ENCODE measurements at places on chromosomes 11 and 22. TPM values are rescaled to one million over a fixed set of nuclear protein-coding genes. Genes with fewer than 3 reads are reported as not detected.

RAB36 gene
- 0.82 TPM for total RNA-seq

PATE4 gene
- not detected for total RNA-seq

TMEM191C gene
- 6.0 TPM for total RNA-seq

GAL3ST3 gene
- total RNA-seq = not detected

TSPAN18 gene
- total RNA-seq = 2.6 TPM

DNA sequence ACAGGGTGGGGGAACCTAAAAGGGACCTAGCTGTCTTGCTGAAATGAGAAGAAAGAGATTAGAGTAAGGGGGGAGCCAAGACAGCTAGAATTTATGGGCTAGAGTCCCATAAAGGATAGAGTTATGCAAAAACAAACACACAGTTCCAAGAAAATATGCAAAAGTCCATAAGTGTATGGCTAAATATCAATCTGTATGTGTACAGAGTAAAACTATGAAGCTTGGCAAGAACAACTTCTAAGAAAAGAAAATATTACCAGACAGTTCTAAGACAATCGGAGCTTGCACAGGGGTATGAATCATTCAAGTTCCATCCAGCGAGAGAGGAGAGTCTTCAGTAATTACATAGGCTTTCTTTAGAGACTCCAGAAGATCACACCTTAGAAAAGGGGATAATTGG, 41.8 kb downstream of the GDPD4 start:
- DNase-seq = no peak

GRCh38 chr11:109864834-109865547, 228.2 kb upstream of the ZC3H12C start:
- no peak for DNase-seq

GRCh38 chr11:92087725-92088537, 136.7 kb upstream of the FAT3 start:
- DNase-seq = no peak

- peak; percentile 30 for DNase-seq
Measured at GRCh38 chr11:112795142-112795815, 165.9 kb upstream of the NCAM1 start.

DNA sequence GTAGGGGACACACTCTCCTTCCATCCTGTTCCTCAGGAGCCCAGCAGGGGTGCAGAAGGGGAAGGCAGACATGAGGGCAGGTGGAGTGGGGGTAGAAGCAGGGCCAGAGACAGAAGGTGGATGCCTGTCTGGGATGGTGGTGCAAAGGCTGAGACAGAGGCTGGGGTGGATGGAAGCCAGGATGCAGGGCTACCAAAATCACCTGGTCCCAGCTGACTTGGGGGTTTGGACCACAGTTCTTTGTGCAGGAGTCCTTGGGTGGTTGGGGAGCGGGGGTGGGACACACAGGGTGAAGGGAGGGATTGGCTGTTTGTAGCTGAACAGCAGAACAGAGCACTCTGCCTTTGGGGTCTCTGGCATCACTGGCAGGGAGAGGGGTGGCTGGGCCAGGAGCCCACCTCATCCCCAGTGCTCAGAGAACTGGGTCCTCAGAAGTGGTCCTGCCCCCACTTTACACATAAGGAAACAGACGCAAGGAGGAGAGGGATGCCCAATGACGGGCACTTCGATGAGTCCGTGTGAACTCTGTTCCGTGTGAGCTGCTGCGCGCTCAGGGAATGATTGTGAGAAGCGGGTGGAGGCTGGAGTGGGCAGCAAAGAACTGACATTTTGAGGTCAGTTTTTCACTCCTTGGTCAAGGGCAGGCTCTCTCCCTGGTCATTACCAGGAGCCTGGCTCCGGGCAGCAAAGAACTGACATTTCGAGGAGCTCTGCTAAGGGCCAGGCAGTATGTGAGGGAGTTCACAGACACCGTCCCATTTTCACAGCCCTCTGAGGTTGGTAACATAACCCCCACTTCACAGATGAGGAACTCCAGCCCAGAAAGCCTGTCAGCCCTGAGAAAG, 1.9 kb downstream of the TAGLN start:
- no peak for DNase-seq

- no peak for DNase-seq
Measured at GRCh38 chr11:124339396-124340141, 19.6 kb upstream of the OR8D2 start.

GRCh38 chr11:9462172-9462799, 1.5 kb downstream of the ZNF143 start:
- no peak for DNase-seq

DNA sequence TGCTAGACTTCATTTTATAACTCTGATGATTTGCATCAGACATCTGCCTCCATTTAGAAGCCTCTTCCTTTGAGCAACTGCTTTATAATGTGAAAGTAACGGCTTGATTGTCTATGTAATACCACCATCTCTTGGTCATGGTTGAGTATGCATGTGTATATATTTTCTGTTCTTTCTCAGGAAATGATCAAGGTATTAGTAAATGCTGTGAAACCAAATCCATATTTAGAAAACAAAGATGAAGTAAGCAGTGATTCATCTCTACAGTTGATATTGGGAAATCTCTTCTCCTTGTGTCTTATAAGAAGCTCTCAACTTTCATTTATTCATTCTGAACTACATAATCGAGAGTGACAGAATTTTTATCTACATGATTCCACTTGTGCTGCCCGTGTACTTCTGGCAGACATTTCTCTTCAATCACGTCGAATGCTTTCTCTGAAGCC, 104.6 kb upstream of the ANO3 start:
- DNase-seq = no peak

DNA sequence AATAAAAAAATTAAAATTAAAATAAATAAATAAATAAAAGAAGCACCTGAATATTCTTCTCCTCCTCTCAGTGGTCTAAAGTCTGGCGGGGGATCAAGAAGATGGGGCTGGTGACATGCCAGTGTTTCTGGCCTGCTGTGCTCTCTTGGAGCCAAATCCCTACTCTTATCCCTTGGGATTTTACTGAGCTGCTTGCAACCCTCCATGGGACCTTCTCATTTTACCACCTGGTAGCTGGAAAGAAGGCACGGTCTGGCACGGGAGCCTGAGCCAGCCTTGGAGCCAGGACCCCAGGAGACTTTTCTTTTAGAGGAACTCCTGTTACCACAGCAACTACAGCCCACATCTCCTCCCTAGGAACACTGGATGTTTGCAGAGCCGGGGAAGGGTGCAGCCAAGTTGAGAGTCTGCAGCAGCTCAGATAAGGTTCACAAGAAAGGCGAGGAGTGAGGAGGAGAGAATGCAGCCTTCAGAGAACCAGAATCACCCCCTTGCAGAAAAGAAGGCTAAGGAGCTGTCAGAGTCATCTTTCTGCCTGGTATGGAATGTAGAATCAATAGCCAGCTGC, 21.4 kb downstream of the CD6 start:
- DNase-seq = no peak

- DNase-seq = no peak
Measured at GRCh38 chr11:58059007-58059350, 28.2 kb downstream of the OR6Q1 start.

DNA sequence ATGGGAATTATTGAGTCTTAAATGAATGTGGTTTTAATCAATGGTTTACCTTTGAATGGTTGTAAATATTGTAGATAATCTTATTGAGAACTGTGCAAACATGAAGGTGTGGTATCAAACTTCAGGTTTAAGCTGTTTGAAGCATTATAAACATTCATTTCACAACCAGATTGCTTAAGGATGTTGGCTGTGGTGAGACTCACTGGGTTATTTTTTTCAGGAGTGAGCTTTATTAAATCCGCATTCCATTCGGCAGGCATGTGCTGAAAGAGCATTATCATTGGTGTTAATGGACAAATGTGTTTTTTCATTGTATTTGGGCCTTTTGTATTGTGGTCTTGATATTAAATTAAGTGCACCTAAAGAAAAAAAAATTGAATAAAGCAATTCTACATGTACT, 9.7 kb downstream of the MMP3 start:
- DNase-seq = no peak

- no peak for DNase-seq
Measured at GRCh38 chr11:87529486-87529885, 491.8 kb downstream of the TMEM135 start.

DNA sequence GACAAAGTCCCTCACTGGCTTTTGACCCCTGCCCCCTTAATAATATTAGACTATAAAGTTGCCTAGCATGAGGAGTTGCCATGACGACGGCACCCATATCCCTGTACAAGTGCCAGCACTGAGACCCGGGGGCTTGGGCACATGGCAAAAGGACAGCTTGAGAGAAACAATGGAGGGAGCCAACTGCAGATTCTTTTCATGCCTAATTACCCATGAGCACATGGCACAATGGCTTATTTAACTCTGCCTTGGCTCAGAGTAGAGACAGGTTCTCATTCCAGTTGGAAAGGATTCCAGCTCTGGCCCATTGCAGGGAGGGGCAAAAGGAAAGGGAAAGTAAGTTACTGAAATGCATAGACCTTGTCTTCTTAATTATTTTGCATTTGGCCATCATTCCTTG, 261.2 kb upstream of the UBASH3B start:
- no peak for DNase-seq

GRCh38 chr11:79931692-79932091, 490.9 kb upstream of the TENM4 start:
- no peak for DNase-seq

DNA sequence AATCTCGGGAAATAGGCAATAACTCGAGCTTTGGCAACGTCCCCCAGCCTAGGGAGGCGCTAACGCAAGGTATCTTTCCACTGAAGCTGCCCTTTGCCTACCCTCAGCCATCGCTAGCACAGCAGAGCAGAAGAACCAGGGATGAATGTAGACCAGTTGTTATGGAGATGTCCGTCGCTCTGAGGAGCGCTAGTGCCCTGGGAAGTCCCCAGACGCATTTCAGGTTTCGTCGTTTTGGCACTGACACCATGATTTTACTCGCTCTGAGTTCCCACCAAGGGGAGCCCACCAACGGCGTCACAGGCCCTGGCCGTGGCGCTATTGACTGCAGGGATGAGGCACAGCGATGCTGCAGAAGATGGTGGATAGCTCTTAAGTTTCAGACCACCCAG, 22.7 kb upstream of the BDNF start:
- no peak for DNase-seq

Measured in transverse colon (tissue), 4 donors.